ENCODE measurements at places on chromosomes 1 and 21. TPM values are rescaled to one million over a fixed set of nuclear protein-coding genes. Genes with fewer than 3 reads are reported as not detected.

Gene PRKAA2
- not detected for polyA plus RNA-seq

- no peak overlapping the region for H3K27ac ChIP-seq
- DNase-seq = no peak
- H3K36me3 ChIP-seq = no peaks in the 10 kb centered on the region
- H3K4me3 ChIP-seq = no peak overlapping the region
- no peaks in the 10 kb centered on the region for H3K27me3 ChIP-seq
- H3K4me1 ChIP-seq = no peaks in the 10 kb centered on the region
Measured at GRCh38 chr1:196355206-196355786, 252.9 kb downstream of the KCNT2 start.

GRCh38 chr1:15936025-15936424 is 39.9 kb downstream of the ZBTB17 start:
- no peak overlapping the region for H3K27ac ChIP-seq
- no peaks in the 10 kb centered on the region for H3K27me3 ChIP-seq

DNA sequence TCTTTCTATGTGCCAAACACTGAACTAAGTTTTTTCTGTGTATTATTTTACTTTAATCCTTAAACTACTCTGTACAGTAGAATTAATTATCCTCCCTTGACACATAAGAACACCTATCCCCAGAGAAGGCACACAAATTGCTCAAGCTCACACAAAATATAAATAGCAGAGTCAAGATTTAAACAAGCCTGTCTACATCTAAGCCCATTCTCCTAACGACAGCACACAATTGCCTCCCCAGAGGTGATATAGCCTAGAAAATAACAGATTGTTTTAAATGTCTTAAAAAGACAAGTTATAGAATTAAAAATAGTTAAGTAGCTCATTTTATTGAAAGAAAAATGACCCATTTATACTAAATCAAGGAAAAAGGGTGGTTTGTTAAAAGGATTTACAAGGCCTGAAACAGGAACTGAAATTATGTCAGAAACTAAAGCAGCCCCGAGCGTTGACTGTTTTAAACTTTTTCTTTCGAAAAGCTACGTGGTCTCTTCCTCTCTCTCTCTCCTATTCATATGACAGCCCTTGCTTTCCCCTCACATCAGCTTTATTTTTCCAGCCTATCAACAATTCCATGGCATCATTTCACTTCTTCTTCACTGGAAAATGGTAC is 30.5 kb downstream of the TNFSF18 start:
- H3K36me3 ChIP-seq = no peaks in the 10 kb centered on the region
- H3K27me3 ChIP-seq = no peaks in the 10 kb centered on the region
- no peak overlapping the region for H3K27ac ChIP-seq
- H3K4me3 ChIP-seq = no peak overlapping the region

DNA sequence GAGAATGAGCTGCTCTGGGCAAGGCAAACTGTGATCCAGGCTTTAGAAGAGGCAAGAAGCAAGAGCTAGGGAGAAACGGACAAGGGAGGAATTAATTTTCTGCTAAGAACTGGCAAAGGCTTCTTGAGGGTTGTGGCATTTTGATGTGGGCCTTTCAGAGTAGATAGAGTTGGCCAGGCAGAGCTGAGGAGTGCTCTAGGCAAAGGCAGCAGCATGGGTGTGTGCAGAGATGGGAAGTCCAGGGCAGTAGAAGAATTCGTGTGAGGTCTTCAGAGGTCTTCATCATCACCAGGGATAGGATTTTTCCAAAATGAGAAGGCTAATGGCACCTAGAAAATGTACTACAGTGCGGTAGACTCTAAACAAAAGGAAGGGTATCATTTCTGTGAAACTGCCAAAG is 237.8 kb downstream of the LTN1 start:
- DNase-seq = no peak
- H3K4me1 ChIP-seq = peaks cover 30% of the 10 kb centered on the region
- H3K4me3 ChIP-seq = no peak overlapping the region
- H3K27ac ChIP-seq = peak overlapping the region; percentile 4
- H3K27me3 ChIP-seq = peaks cover 1% of the 10 kb centered on the region
- H3K36me3 ChIP-seq = peaks cover 22% of the 10 kb centered on the region

GRCh38 chr21:14353726-14354125 is 29.2 kb downstream of the HSPA13 start:
- H3K4me1 ChIP-seq = no peaks in the 10 kb centered on the region
- DNase-seq = no peak
- no peaks in the 10 kb centered on the region for H3K36me3 ChIP-seq
- no peaks in the 10 kb centered on the region for H3K27me3 ChIP-seq
